Activated CD8-positive, alpha-beta memory T cell treated with anti-CD3 and anti-CD28 coated beads, Interleukin-2, amount 50 U/mL, for 48 hours (primary cell): ENCODE measurements at places on chromosomes 4 and X.

DNA sequence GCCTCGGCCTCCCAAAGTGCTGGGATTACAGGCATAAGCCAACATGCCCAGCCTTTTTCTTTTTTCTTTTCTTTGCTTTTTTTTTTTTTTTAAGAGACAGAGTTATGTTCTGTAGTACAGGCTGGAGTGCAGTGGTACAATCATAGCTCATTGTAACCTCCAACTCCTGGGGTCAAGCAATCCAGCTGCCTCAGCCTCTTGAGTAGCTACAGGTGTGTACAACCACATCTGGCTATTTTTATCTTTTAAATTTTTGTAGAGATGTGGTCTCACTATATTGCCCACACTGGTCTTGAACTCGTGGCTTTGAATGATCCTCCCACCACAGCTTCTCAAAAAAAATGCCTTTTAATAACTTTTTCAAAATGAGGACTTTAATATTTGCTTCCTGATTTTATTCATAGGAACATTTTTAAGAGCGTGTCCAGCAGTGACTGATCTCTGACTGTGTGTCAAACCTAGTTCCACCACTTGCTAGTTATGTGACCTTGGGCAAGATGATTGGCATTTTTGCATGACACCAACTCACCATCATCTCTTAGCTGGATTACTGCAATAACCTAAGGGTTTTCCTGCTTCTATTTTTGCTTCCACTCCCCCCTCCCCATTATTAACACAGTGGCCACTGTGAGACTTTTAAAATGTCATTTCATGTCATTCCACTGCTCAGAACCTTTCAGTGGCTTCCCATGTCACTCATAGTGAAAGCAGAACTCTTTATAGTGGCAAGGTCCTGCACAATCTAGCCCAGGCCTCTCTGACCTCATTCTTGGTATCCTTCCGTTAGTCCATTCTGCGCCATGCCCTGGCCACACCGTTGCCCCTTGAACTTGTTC, 4.5 kb upstream of the TNIP3 start:
- no peak for DNase-seq

DNA sequence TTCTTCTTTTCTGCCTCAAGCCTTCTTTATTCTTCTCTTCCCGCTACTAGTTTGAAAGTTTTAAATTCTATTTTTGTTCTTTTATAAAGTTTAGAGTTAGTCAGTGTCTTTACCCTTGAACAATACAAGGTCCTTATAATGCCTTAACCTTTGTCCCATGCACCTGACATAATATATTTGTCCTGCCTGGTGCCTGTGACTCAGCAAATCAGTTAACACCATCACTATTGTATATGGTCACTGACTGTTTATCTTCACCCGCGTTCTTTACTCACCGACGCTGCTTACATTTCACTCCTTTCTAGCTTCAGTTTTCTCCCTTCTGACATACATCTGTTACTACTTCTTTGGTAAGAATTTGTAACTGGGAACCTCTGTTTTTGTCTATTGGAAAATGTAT, 5.7 kb downstream of the SMIM20 start:
- no peak for DNase-seq

GRCh38 chr4:143241892-143242291, 57.2 kb downstream of the USP38 start:
- no peak for DNase-seq

DNA sequence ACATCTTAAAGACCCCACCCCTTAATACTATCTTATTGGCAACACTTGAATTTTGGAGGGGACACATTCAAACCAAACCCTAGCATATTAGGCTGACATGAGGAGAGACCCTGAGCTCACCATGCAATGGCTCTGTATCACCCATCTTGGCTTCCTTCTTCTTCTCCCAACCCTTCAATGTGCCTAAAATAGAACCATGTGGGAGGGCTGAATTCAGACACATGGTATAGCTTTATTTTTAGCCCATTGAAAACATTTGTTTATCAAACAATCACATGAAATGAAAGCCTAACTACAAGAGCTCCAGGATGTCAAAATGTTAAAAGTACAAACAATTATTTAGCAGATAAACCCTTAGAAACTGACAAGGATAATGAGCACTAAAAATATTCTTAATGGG, 81.6 kb downstream of the RASL11B start:
- DNase-seq = no peak

DNA sequence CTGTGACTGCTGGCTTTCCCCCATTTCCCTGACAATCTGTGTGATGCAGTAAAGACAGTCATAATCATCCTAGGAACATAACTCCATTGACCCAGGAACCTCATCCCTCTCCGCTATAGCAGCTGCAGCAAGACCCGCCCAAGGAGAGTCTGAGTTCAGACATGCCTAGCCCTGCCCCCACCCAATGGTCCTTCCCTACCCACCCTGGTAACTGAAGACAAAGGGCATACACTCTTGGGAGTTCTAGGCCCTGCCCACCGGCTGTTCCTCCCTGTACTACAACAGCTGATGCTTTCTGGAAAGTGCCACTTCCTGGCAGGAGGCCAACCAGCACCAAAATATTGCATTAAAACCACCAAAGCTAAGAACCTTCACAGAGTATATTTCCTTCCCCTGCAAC, 1035.6 kb downstream of the C4orf33 start:
- no peak for DNase-seq

GRCh38 chr4:53232371-53232770, 133.5 kb downstream of the SCFD2 start:
- DNase-seq = no peak

DNA sequence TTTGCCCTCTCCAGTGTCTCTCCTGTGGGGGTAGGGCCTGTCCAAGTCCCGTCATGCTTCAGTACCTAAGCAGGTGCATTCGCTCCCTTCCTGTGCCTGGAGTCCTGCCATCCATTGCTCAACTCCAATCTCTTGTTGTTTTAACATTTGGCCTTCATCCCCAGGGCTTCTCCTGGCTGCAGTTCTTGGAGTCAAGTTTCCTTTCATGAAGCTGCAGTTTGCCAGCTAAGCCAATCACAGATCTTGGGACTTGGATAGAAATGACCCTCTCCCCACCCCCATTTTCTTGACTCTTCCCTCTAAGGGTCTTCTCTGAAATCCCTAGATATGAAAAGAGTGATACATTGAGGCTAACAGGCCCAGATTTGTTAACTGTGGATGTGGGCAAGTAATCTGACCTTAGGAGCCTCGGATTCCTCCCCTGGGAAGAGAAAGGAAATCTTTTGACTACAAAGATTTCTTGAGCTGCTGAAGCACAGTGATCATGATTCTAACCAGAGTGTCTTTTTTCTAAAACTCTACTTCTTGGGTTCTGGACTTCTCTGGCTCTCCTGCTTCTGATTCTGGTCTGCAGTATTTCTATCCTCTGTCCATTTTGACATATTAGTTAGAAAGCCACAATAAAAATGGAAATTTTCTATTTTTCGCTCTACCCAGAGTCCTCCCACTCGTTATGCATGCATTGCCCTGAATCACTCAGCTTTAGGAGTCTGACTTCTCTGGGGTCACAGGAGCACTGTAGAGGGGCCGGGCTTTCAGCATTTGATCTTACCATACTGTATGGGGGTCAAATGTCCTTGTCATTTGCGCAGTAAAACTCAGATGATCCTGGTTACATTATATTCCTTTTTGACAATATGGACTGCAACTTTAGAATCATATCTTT, 61.0 kb downstream of the CHRNA9 start:
- DNase-seq = no peak
